ENCODE measurements at places on chromosomes 2 and 18. TPM values are rescaled to one million over a fixed set of nuclear protein-coding genes. Genes with fewer than 3 reads are reported as not detected.

DNA sequence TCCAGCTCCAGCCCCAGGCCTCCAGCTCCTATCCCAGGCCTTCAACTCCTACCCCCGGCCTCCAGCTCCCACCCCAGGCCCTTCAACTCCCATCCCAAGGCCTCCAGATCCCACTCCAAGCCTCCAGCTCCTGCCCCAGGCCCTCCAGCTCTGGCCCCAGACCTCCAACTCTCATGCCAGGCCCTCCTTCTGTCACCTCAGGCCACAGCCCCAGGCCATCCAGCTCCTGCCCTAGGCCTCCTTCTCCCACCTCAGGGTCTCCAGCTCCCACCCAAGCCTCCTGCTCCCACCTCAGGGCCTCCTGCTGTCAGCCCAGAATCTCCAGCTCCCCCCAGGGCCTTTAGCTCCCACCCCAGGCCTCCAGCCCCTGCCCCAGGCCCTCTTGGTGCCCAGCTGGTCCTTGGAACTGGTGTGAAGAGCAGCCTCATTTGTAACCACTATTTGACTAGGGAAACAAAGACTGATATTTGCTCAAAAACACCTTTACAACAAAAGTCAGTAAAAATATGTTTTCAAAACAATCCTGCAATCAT, 67.8 kb upstream of the SALL3 start:
- no peak for DNase-seq

The LRATD1 gene
- polyA plus RNA-seq: 9.4 TPM

GRCh38 chr2:138994502-138994901, 214.3 kb upstream of the NXPH2 start:
- no peak for DNase-seq

The FAP gene
- polyA plus RNA-seq: 1.8 TPM

DNA sequence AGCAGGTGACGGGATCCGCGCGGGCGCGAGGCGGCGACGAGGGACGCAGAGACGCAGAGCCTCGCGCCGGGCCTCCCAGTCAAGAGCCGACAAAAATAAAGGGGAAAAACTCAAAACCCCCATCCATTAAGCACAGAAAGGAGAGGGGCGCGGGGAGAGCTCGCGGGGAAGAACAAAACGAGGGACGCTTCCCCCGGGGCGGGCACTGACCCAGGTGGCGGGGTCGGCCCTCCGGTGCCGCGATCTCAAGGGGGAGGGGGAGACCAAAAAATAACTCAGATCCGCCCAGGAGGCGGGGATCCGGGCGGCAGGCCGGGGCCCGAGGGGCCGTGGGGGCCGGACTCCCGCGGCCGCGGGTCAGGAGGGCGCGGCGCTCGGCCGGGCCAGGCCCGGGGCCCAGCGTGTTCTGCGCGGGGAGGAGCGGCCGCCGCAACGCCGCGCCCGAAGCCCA, 597 bp downstream of the RNF103 start:
- DNase-seq: peak; percentile 59

DNA sequence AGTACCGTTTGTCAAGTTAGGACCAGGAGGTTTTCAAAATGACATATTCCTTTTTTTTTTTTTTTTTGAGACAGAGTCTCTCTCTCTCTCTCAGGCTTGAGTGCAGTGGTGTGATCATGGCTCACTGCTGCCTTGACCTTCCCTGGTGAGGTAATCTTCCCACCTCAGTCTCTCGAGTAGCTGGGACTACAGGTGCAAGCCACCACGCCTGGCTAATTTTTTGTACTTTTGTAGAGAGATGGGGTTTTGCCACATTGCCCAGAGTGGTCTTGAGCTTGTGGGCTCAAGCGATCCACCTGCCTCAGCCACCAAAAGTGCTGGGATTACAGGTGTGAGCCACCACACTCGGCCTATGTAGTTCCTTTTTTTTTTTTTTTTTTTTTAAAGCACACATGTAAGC, 127.9 kb upstream of the SEC11C start:
- DNase-seq: no peak

The LRP1B gene
- 0.18 TPM for polyA plus RNA-seq

- DNase-seq: no peak
Measured at GRCh38 chr18:27214831-27215230, 29.7 kb upstream of the CHST9 start.

DNA sequence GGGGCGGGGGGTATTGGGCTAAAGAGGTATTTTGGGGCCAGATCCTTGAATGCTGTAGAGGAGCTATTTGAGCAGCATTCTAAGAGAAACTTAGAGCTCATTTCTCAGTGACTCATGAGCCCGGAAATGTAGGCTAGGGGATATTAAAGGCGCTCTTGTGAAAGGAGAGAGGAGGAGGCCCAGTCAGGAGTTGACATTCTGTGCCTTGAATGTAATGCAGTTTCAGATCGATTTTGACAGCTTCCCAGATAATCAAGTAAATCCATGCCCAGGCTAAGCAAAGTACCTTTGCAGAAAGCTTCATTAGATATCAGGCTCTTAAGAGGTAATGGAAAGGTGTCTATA, 1.5 kb downstream of the CAB39 start:
- no peak for DNase-seq

DNA sequence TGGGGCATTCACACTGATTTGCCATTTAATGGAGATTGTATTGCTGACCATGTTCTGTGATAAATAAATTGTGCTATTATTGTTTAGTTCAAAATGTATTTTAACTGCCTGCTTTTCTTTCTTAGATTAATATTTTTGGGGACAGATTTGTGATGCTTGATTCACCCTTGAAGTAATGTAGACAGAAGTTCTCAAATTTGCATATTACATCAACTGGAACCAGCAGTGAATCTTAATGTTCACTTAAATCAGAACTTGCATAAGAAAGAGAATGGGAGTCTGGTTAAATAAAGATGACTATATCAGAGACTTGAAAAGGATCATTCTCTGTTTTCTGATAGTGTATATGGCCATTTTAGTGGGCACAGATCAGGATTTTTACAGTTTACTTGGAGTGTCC, 1.8 kb downstream of the DNAJC10 start:
- no peak for DNase-seq

The PIEZO2 gene
- polyA plus RNA-seq: 1.5 TPM

- no peak for DNase-seq
Measured at GRCh38 chr18:66550366-66550765, 53.5 kb downstream of the CDH19 start.

DNA sequence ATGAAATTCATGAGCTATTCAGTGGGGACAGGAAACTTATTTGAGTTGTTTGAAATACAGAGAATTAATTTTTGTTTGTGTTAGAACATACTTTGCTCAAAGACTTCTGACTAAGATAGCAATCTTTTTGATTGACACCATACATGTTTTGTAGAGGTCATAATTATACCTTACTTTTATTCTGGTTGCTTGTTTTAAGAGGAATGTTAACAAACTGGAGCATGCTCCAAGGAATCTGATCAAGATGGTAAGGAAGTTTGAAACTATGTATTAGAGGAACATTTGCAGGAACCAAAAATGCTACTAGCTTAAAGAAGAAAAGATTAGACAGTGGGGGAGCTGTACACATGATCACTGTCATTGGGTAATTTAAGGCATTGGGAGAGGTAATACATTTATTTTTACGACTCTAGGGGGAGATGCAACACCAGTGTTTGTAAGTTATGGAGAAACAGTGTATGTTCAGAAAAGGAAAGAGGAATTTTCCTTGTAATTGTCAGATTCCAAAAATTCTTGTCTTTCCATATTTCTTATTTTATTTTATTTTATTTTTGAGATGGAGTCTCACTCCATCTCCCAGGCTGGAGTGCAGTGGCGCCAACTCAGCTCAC, 8.0 kb downstream of the AGFG1 start:
- DNase-seq: no peak

- DNase-seq: no peak
Measured at GRCh38 chr18:43001821-43002220, 113.7 kb downstream of the RIT2 start.

DNA sequence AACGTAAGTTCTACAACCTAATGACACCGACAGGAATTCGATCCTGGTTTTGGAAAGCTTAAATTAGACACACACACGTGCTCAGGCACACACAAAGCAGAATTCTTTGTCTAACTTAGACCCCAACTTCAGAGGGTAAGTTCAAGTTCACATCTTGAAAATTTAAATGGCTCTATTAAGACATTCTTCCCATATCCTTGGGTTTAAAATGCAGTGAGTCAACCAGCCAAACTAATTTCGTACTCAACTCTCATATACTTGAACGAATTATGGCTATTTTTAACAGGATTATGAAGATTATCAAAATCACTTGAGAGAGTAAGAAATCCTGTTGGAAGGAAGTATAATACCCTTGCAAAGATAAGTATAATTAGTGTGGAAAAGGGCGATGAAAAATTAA, 53.2 kb upstream of the ARL4C start:
- no peak for DNase-seq

The ANO7 gene
- polyA plus RNA-seq: 0.41 TPM

- DNase-seq: no peak
Measured at GRCh38 chr2:109058191-109058632, 69.2 kb upstream of the EDAR start.

DNA sequence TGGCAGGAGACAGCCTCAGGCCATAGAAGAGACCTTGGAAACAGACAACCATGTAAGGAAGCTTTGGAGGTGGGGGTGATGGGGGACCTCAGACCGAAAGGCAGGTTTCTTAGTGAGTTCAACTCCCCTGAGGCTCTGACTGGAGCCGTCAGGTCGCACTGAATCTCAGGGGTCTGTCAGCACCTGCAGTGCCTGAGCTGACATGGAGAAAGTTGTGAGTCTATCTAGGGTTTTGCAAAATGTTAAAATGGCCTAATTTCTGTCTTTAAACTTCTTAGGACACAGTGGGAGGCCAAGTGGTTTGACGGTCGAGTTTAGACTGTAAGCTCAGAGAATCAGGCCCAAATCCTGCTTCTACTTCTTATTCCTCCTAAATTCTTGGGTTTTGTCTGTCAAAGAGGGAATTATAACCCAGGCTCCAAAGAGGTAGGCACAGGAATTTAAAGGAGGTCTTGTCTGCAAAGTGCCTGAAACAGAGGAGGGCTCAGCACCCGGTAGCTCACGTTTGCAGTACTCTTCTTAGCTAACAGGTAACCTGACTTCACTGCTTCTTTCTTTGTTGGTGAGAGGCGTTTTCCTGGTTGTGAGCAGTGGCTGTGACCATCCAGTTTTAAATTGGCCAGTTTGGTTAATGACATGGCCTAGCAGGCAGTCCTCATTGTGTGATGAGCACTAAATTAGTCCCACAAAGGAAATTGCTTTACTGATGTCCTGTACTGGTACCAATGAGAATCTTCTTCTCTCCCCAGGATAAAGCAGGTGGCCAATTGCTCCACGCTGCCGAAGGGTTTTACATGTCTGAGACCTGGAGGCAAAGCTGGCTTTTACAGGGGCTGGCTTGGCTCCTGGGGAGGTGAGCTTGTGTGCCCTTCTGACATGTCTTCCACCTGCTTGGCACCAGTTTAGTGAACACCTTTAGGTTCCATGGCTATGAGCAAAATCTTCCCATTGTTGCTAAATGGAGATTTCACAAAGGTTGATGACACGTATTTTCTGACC, 95.7 kb downstream of the MYCN start:
- no peak for DNase-seq

DNA sequence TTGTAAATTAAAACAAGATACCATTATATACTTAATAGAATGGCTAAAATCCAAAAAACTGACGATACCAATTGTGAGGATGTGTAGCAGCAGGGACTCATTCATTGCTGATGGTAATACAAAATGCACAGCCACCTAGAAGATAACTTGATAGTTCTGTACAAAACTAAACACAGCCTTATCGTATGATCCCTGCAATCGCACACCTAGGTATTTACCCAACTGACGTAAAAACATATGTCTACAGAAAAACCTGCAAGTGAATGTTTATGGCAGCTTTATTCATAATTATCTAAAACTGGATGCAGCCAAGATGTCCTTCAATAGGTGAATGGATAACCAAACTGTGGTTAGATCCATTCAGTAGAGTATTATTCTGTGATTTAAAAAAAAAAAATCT, 45.5 kb downstream of the TBC1D8 start:
- DNase-seq: no peak

- no peak for DNase-seq
Measured at GRCh38 chr2:198347946-198348345, 543.6 kb downstream of the PLCL1 start.

The CFAP210 gene
- 0.21 TPM for polyA plus RNA-seq

The ACAA2 gene
- polyA plus RNA-seq: 54.5 TPM

- no peak for DNase-seq
Measured at GRCh38 chr2:199591826-199592225, 134.1 kb upstream of the SATB2 start.

GRCh38 chr2:224807153-224807964, 91.2 kb upstream of the CCDC195 start:
- no peak for DNase-seq

DNA sequence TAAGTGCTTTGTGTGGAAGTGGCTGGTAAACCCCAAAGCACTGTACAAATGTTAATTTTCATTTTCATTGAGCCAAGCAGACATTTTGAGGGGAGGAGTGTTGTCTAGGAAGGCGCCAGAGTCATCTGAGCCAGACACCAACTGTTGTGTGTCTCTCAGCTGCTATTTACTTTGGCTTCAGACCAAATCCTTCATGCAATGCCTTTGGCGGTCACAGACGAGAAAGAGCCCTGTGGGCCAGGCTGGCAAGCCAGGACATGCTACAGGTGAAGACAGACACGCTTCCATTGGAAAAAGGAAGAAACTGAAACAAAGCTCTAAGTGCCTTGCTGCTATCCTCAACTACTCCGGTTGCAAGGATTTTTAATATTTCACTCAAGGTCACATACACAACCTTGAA, 115.4 kb upstream of the CDC42EP3 start:
- DNase-seq: no peak

The INHBB gene
- polyA plus RNA-seq: 9.0 TPM

DNA sequence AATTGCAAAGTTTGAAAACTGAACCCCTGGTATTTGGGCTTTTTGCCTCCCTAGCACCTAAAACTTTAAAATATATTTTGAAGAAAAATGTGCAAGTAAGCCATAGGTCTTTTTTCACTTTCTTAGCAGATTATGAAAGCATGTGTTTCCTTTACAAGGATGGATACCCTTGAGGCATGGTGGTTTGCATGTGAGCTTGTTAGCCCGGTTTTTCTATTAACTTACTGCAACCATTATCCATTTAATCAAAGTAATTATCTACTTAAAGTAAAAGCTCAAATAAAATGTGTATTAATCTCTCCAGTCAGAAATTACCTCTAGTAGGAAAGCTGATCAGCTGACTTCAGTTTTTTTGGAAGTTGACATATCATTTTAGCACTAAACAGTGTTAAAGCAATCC, 140.6 kb downstream of the EML6 start:
- DNase-seq: no peak

GRCh38 chr2:108612514-108613183, 78.4 kb downstream of the LIMS1 start:
- DNase-seq: no peak

DNA sequence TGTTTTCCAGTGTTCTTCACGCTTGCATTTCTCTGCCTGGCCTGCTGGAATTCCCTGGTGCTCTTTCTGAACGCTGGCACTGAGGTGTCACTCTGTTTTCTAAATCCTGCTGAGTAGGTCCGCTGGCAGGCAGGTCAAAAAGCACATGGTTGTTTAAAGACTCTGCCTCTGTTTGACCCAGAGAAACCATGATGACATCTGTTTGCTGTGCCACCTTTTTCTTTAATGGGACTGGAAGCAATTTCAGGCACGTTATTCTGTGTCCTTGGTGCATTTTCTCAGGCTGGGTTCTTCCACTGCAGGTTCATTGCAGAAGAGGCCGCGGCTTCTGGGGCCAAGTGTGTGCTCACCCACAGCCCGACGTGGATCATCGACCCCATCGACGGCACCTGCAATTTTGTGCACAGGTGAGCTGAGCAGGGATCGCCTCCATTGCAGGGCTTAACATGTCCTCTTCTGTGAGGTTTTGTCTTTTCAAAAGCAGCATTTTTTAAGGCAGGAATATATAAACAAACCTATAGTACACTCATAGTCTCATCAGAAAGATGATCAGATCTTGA, 28.4 kb downstream of the IMPA2 start:
- no peak for DNase-seq
